ENCODE measurements at places on chromosomes 4 and X.

GRCh38 chrX:38080808-38081207, 74.5 kb downstream of the SYTL5 start:
- DNase-seq = no peak

GRCh38 chr4:158481811-158482210, 39.9 kb upstream of the RXFP1 start:
- no peak for DNase-seq

GRCh38 chrX:72467135-72467534, 105.5 kb downstream of the HDAC8 start:
- DNase-seq = no peak

DNA sequence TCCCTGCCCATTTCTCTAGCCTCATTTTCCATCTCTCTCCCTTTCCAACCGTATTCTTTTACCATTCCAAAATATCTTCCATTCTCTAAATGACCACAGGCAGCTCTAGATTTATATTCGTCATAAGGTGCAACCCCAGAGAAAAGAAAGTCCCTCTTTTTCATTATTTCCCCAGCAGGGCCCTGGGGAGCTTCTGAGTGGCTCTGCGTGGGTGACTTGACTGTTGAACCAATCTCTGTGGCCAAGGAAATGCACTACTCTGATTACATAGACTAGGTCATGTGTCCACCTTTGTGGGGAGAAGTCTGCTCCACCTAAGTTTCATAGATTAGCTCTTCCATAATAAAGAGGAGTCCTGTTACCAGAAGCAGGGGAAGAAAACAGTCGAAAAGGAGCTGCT, 51.4 kb downstream of the ATOH1 start:
- DNase-seq = no peak

GRCh38 chrX:3250966-3251365, 95.5 kb downstream of the MXRA5 start:
- DNase-seq = no peak

DNA sequence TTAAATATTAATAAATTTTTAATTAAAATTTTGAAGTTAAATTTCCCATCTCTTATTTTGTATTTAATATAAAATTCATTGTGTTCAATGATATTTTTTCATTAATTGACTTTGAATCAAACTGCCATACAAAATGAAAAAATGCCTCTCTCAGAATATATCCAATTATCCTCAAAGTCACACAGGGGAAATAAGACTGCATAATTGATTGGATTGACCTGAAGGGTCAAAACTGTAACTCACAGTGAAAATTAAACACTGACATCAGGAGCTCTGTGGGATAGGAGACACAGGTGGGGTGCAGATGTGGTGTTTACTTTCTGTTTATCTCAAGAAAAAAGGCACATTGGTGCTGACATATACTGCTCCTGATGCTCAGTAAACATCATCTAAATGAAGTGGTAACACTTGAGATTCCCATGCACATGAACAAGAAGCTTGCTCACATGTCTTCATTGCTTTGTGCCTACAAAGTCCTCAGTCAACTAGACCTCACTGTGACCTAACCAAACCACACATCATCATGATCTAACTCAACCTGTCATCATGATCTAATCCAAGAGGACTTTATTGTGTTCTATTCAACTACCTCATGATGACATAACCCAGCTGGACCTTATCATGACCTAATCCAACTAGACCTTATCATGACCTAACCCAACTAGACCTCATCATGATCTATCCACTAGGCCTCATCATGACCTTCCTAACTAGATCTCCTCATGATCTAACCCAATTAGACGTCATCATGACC, 83.7 kb downstream of the DHRSX start:
- DNase-seq = no peak

GRCh38 chr4:77617203-77617602, 11.6 kb downstream of the CXCL13 start:
- DNase-seq = no peak

DNA sequence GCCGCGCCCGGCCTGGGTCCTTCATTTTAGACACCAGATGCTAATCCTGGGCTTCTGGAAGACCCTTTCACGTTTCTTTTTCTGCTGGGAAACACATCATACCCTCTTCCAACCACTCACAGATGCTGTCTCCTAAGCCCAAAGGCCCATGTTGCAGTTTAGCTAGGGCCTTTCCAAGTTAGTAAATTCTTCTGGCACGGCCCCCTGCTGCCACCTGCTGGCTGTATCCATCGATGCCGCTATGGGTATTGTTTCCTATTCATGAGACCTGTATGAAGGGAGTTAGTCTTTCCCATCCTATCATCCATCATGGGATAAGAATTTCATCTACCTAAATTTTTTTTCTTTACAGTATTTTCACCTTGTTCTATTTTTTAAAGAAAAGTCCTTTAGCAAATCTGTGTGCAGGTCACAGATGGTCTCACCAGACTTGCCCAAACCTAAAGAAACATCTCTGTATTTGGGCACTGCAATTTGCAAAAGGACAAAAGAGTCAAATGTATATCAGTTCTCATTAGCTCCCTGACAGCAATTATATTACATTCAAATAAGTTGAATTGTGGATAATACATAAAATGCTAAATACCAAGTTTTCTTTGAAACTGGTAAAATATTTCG, 37.8 kb upstream of the SLC9A7 start:
- peak; percentile 33 for DNase-seq

- no peak for DNase-seq
Observed at GRCh38 chr4:7248857-7249256, 56.5 kb downstream of the SORCS2 start.

DNA sequence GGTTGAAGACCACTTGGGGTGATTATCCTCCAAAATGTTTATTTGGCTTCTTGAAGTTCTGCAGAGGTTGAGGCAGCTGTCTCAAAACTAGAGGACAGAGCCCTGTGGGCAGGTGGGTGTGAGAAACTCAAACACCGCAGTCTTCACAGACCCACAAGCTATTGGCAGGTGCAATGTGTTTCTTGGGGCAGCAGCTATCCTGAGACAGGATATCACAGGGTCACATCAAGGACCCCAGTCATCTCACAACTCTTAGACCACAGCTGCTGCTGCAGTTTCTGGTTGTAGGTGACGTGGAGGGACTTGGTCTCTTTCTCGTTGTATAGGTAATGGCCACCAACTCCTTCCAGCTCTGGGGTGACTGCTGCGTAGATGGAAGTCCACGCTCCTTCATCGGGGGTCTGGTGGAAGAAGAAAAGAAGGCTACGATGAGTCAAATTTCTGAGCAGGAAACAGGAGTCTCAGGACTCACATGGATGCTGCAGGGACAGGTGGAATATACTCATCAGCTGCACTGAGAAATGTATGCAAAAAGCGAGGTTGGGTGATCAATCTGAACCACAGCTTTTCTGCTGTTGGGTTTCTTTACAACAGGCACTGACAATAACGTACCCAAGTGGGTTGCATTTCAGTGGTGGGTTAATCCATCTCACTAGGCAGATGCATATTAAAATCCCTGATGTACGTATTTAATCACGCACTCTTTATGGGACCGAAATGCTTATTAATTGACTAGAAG, 279.8 kb downstream of the DHRSX start:
- DNase-seq = no peak

- no peak for DNase-seq
Observed at GRCh38 chrX:31200430-31200829, 128.6 kb upstream of the FTHL17 start.

DNA sequence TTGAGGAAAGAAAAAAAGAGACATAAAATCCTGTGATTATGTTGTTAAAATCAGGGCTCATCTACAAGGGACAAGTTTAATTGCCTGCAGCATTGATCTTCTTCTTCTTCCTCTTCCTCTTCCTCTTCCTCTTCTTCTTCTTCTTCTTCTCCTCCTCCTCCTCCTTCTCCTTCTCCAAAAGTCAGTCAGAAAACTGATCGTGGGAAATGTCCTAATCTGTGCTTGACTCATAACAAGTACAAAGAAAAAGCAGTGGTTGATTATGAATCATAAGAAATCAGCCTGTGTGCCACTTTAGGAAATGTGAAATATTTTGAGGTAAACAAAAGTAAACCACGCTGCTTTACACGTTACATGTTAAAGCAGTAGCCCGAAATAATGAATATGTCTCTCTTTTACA, 2.7 kb upstream of the ATP10D start:
- no peak for DNase-seq

Data from SJCRH30 (cell line).